ENCODE measurements at places on chromosomes 13 and 19. TPM values are rescaled to one million over a fixed set of nuclear protein-coding genes. Genes with fewer than 3 reads are reported as not detected.

DNA sequence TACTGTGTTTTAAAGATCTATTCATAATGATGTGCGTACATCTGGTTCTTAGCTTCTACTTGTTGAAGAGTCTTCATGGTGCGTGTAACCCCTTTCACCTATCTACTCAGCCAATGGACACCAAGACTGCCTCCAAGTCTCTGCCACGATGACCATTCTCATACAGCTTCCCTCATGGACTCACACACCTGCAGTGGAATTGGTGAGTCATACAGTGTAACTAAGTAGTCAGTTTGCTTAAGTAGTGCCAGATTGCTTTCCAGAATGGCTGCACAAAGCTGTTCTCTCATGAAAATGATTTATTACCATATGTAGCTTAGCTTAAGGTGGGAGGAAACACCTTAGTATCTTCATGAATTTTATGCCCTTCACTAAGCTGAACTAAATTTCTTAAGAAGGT is 112.3 kb downstream of the AKAP11 start:
- DNase-seq: peak; percentile 63

DNA sequence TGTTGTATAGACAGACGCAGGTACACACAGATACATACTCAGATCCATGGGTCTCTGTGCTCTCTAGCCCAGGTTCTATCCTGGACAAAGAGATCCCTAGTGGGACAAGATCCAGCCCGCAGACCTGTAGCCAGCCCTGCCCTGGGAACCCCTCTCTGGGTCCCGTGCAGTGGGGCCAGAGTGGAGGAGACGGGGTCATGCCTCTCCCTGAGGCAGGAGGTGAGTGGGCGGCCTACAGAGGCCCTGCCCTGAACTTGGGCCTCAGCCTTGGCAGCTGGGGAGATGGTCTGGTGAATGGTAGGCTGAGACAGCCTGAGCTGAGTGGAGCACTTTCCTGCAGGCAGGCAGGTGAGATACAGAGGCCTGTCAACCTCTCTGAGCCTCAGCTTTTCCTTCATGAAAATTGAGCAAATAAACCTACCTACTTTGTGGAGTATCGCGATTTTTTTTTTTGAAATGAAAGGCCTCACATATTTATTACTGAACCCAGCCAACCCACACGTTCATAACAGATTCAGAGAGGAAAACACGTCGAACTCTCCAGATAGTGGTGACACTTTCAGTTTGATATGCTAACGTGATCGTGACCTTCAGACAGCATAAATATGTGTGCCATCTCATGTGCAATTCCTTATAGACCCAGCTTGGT is 3.4 kb upstream of the JUND start:
- no peak for DNase-seq

Gene C3
- total RNA-seq: 1.3 TPM

- no peak for DNase-seq
Measured at GRCh38 chr13:46630431-46631178, 77.6 kb downstream of the LRCH1 start.

Gene CTXN1
- 0.77 TPM for total RNA-seq

DNA sequence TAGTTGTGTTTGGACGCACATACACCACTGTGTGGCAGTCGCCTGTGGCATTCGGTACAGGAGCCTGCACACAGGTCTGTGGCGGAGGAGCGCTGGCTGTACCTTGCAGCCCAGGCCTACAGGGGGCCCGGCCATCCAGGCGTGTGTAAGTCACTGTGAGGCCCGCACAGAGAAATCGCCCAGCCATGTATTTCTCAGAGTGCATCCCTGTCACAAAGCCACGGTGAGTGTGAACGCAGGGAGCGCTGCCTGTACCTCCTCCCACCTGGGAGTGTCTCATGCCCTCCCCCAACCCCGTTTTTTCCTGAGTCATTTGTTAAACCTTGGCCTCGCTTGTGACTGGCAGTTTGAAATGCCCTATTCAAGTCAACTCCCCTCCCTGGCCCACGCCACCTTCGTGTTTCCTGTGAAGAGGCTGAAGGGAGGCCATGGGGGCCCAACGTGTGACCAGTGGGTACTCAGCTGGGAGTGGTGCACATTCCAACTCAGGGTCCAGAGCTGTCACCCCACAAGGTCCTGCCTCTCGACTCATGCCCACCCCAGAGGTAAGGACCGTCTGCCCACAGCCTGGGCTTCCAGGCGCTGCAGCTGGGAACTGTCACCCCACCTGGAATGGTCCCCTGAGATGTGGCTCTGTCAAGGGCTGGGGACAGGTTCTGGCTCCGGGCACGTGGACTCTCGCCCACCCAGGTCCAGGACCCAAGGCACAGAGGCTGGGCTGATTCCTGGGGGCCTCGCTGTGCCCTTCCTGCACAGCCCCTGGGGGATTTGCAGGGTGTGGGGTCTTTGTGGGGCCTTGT is 11.6 kb upstream of the RASA3 start:
- no peak for DNase-seq

Gene SPIB
- total RNA-seq: not detected

DNA sequence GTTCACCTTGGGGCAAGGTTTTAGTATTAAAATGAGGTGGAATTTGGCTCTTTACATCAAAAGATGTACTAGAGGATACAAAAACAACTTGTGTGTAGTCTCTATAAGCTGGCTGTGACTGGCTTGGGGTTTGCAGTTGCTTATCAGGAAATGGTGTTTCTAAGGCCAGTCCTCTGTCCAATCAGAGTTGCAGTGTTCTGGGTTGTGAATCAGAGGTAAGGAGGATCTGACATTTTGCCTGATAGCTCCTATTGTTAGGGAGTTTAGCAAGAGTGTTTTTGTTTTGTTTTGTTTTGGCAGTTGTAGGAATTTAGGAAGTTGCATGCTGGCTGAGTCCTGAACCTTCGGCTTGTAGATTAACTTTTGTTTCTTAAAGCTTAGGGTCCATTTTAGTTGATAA is 20.1 kb upstream of the ESD start:
- peak; percentile 18 for DNase-seq

GRCh38 chr13:112905086-112905485 is 63.9 kb upstream of the MCF2L start:
- DNase-seq: no peak

DNA sequence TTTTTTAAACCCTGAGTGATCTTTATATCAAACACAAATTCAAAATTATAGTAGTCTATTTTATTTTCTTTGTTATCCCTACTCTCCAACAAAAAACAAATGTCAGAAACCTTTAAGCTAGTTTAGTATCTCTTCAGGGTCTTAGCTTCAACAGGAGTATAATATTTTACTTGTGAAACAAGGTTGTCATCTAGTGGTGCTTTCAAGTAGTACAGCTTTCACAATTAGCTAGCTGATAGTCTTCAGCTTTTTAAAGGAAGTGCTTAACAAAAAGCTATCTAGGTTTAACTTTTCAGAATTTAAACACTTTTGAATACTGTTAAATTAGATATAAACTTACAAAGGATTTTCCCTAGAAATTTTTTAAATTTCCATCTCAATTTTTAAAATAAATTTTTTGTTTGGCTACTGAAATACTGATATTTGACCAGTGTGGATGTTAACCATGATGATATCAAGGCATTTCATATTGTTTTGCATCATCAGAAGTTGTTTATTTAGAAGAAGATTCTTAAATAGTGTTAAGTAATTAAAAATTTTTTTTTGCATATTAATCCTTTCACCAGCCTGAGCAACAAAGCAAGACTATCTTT is 34.2 kb downstream of the TDRD3 start:
- DNase-seq: peak; percentile 70

Gene GRIK5
- total RNA-seq: under 0.01 TPM

DNA sequence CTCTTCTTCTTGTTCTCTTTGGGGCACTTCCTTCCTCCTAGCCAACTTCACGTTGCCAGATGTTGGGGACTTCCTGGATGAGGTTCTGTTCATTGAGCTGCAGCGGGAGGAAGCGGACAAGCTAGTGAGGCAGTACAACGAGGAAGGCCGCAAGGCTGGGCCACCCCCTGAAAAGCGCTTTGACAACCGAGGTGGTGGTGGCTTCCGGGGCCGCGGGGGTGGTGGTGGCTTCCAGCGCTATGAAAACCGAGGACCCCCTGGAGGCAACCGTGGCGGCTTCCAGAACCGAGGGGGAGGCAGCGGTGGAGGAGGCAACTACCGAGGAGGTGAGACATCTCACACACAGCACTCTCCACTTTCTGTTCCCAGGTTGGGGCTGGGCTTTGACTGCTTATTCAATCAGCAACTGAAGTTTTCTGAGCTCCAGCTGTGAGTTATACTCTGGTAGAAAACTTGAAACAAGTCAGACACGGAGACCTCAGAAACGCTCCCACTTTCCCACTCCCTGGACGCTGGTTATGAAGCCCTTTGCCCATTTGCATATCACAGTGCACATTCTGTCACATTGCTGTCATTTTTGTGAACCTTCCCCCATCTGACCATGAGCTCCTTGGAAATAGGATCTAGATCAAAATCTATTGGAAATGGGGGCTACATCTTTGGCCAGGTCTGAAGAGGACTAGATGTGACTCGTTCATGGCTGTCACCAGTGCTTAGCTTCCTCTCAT is 7.2 kb upstream of the CCDC97 start:
- DNase-seq: no peak

GRCh38 chr19:5718037-5718578 is 1.8 kb downstream of the LONP1 start:
- DNase-seq: peak; percentile 35

GRCh38 chr19:44019498-44019897 is 5.7 kb upstream of the ZNF222 start:
- DNase-seq: no peak

DNA sequence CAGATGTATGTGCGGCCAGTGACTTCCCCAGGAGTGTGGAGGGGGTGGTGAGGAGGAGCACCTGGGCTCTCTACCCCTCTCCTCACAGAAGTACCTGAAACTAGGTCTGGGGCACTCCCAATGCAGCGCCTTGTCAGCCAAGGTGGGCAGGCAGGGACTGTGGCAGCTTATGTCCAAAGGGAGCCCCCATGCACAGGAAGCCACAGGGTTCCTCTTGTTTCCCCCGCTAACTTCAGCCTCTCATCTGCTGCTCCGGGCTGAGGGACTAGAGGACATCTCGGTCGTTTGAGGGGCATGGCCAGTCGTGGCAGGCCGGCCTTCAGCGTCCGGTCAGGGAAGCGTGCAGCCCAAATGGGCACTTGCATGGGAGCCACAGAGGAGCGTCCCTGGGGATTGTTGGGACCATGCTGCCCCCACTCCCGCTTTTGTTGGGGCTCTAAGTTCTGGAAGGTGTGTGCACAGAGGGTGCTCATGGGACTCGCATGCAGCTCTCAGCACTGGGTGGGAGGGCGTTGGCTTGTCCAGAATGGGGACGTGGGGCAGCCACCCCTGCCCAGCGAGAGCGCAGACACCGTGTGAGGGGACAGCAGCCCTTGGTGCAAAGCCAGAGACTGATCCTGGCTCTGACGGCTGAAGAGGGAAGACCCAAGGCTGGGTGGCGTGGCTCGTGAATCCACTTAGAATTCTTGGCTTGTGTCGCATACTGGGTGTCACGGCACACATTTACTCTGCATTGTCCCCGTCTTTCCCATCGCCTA is 16.6 kb upstream of the NPAS1 start:
- DNase-seq: no peak

GRCh38 chr13:96835546-96835945 is 158.7 kb downstream of the OXGR1 start:
- DNase-seq: no peak

GRCh38 chr13:90700340-90700739 is 647.1 kb upstream of the MIR17HG start:
- DNase-seq: no peak

DNA sequence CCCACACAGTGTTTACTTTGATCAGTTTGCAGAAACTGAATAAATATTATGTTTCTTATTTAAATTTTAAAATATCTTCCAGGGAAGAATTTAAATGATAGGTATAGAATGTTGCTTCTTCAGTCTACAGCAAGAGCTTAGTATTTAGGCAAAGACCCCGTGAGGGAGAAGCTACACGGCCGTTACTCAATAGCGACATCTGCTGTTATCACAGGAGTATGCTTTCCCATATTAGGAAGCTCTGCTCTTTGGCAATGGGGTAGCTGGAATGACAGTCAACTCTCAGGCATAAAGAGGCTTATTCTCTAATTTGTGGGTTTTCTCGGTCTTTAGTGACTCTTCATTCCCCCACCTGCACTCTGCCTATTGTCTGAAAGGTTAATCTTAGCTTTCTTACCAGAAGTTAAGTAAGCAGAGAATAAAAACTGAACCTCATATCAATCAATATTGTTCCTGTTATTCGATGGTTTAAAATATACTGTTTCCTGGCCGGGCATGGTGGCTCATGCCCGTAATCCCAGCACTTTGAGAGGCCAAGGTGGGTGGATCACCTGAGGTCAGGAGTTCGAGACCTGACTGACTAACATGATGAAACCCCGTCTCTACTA is 13.2 kb upstream of the LHFPL6 start:
- DNase-seq: peak; percentile 57

Gene KLHL1
- total RNA-seq: not detected

GRCh38 chr13:85009447-85009846 is 789.8 kb downstream of the SLITRK6 start:
- DNase-seq: no peak

GRCh38 chr19:16334411-16334810 is 9.8 kb downstream of the KLF2 start:
- no peak for DNase-seq

- DNase-seq: no peak
Measured at GRCh38 chr13:30805603-30806011, 70.3 kb downstream of the ALOX5AP start.

Gene HCN2
- total RNA-seq: under 0.01 TPM

DNA sequence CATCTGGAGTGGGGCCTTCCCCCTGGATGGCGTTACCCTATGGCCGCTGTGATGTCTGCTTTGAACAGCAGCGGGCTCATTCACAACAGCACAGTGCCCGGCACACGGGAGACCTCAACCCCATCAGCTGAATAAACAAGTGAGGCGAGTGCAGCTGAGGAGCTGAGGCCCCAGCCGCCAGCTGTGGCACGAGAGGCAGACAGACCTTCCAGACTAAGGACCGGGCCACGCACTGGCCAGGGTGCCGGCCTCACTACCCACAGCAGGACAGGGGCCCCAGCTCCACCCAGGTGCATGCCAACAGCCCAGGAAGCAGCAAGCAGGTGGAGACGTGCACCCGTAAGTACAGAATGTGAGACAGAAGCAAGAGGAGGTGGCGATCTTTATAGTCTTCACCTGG is 39.6 kb downstream of the STK24 start:
- no peak for DNase-seq

Gene ZNF726
- total RNA-seq: 3.2 TPM

- DNase-seq: peak; percentile 13
Measured at GRCh38 chr13:110444226-110444653, 117.3 kb downstream of the RAB20 start.

DNA sequence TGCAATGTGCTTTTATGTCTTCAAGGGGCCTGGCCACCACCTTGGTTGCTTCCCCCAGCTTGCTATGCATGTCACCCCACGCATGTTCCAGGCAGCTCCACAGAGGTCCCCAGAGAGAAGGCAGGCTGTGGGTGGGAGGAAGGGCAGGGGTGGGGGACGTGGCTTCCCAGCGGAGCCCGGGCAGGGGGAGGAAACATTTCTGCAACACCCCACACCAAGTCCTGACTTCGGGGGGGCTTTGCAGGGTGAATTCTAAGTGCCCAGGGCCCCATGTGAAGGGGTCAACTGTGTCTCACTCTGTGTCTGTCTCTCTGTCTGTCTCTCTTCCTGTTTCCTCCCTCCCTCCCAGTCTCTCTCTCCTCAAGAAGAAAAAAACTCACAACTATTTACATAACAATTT is 39.6 kb downstream of the LTBP4 start:
- peak; percentile 17 for DNase-seq

Gene ERICH6B
- not detected for total RNA-seq

Gene KLK15
- total RNA-seq: not detected

Gene CDX2
- not detected for total RNA-seq

Gene CEACAM8
- total RNA-seq: not detected

Data from bronchial epithelial cell (primary cell).